ENCODE measurements at places on chromosomes 5 and 9.

DNA sequence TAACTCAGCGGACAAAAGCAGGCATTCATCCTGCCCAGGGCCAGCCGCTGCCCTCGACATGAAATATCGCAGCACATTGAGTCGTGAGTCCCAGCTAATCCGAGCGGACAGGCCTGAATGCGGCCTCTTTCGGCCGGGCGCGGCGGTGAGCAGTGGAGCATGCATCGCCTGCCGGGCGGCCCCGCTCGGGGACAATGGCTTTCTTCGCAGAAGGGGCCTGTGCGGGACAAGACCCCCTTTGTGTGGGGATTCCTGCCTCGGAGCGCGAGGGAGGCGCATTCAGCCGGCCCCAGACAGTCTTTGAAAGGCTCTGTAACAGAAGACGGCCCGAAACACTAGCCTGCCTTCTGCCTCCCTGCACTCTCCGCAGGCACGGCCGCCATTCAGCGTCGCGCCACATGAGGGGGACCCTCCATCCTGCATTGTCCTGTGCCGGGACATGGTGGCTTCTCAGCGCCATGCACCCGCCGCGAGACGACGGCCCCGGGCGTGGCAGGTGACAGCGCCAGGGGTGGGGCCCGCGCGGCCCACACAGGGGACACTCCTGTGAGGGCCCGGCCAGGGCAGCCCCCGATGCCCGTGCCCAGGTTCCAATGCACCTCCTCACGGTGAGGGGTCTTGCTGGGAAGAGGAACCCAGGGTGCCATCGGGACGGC is 52.0 kb downstream of the EXD3 start:
- no peak for DNase-seq

DNA sequence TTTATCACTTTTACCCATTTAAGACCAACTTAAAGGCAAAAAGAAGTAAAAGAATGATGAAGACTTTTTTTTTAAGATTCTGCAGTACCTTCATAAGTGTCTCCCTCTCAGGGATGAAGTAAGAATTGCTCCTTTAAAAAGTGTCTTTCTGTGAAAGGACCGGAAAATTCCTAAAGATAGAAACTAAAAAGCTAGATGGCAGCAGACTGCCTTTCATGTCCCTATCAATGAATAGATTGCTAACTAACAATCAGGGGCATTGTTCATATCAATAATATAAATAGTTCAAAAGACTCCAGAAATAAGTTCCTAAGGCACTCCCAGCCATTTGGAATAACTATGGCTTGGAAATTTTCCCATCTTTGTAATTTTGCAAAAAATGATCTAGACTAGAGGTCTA is 558.0 kb downstream of the PDE4D start:
- no peak for DNase-seq

GRCh38 chr9:135811801-135812200 is 95.5 kb downstream of the CAMSAP1 start:
- no peak for DNase-seq

GRCh38 chr5:129361441-129362025 is 98.6 kb upstream of the ADAMTS19 start:
- DNase-seq: no peak

DNA sequence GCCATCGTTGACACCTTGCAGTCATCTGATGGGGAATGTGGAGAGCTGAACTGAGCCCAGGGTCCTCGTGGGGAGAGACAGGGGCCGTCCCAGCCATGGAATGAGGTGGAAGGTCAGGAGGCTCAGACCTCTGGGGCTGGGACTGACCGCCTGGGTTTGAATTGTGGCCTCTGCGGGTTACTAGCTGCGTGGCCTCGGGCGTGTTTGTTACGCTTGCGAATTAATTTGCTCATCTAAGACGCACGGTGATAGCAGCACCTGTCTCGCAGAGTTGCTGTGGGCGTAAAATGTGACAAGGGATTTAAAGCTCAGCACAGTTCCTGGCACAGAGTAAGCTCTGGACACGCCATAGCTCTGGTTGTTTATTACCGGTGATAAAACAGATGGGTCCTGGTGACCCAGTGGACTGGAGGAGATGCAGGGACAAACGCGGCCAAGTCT is 19.4 kb upstream of the DAB2IP start:
- no peak for DNase-seq

- no peak for DNase-seq
Measured at GRCh38 chr5:154771383-154771901, 16.3 kb downstream of the LARP1 start.
